Endothelial cell of umbilical vein (primary cell): ENCODE measurements at places on chromosomes 5 and 9. TPM values are rescaled to one million over a fixed set of nuclear protein-coding genes. Genes with fewer than 3 reads are reported as not detected.

The ACTBL2 gene
- not detected in 2 replicates for total RNA-seq

The ZNF474 gene
- 0.16 TPM in 1 of 2 replicates, not detected in the other for total RNA-seq

The PLPP1 gene
- total RNA-seq, result 14.3 and 14.6 TPM in 2 replicates

The C5 gene
- total RNA-seq, result 1.6 and 1.8 TPM in 2 replicates

The AJM1 gene
- total RNA-seq, result 1.3 and 1.7 TPM in 2 replicates

The VAV2 gene
- total RNA-seq, result 29.9 and 30.6 TPM in 2 replicates

The PCDHB14 gene
- total RNA-seq, result 0.55 and 1.0 TPM in 2 replicates

The CARD19 gene
- 45.7 and 58.4 TPM in 2 replicates for total RNA-seq

The STKLD1 gene
- total RNA-seq, result 0.77 and 0.85 TPM in 2 replicates

The CTSV gene
- total RNA-seq, result 0.83 and 1.3 TPM in 2 replicates

The NME5 gene
- total RNA-seq, result 1.4 and 1.5 TPM in 2 replicates

The ZNF366 gene
- 4.1 and 4.6 TPM in 2 replicates for total RNA-seq

The PKN3 gene
- 39.3 and 40.4 TPM in 2 replicates for total RNA-seq

The CYLC2 gene
- total RNA-seq, result not detected in 2 replicates

The IL5 gene
- total RNA-seq, result not detected in 2 replicates

The PCDHGB7 gene
- 12.6 and 13.0 TPM in 2 replicates for total RNA-seq

The PAEP gene
- not detected in 2 replicates for total RNA-seq

The FAT2 gene
- total RNA-seq, result not detected in 2 replicates

The ATP10B gene
- not detected in 2 replicates for total RNA-seq

The PPIC gene
- total RNA-seq, result 26.5 TPM in 2 replicates

The PCDHA9 gene
- total RNA-seq, result not detected in 2 replicates

The SPATA31A3 gene
- total RNA-seq, result not detected in 2 replicates

The EEIG1 gene
- 16.4 and 19.0 TPM in 2 replicates for total RNA-seq

The DIPK1B gene
- 242 and 253 TPM in 2 replicates for total RNA-seq

The AQP7 gene
- 2.3 and 3.7 TPM in 2 replicates for total RNA-seq

The CARD9 gene
- 0.16 and 0.71 TPM in 2 replicates for total RNA-seq

The LHX6 gene
- 9.4 and 18.4 TPM in 2 replicates for total RNA-seq

The ADAM19 gene
- total RNA-seq, result 22.6 and 23.8 TPM in 2 replicates

The SLC36A3 gene
- not detected in 2 replicates for total RNA-seq

The LRRC19 gene
- not detected in 2 replicates for total RNA-seq

The BAAT gene
- total RNA-seq, result not detected in 2 replicates

The TRIM36 gene
- total RNA-seq, result 0.69 and 1.2 TPM in 2 replicates

The PPP1R2B gene
- not detected in 2 replicates for total RNA-seq

The IL4 gene
- not detected in 2 replicates for total RNA-seq

The GNE gene
- total RNA-seq, result 11.4 and 12.3 TPM in 2 replicates

The CCDC192 gene
- not detected in 2 replicates for total RNA-seq

The LURAP1L gene
- 1.3 and 3.3 TPM in 2 replicates for total RNA-seq

The OSMR gene
- total RNA-seq, result 12.8 and 19.7 TPM in 2 replicates

The TTF1 gene
- 12.0 and 13.8 TPM in 2 replicates for total RNA-seq

The PCDHA2 gene
- total RNA-seq, result not detected in 2 replicates

The OR13D1 gene
- not detected in 2 replicates for total RNA-seq

The FOXI1 gene
- not detected in 2 replicates for total RNA-seq

The IFNA21 gene
- total RNA-seq, result not detected in 2 replicates

The ADGRV1 gene
- 0.11 and 0.12 TPM in 2 replicates for total RNA-seq
